ENCODE measurements at places on chromosomes 2 and 18.

GRCh38 chr2:235864733-235865515, 303.3 kb downstream of the GBX2 start:
- DNase-seq: peak; percentile 15

- DNase-seq: no peak
Measured at GRCh38 chr2:223283771-223284170, 231.8 kb downstream of the KCNE4 start.

- no peak for DNase-seq
Measured at GRCh38 chr2:168454737-168455644, 1.1 kb upstream of the CERS6 start.

GRCh38 chr2:166090346-166090745, 37.5 kb downstream of the SCN1A start:
- no peak for DNase-seq

GRCh38 chr2:238801791-238802190, 46.1 kb upstream of the TWIST2 start:
- DNase-seq: no peak

- no peak for DNase-seq
Measured at GRCh38 chr18:44979748-44980147, 299.1 kb downstream of the SETBP1 start.

DNA sequence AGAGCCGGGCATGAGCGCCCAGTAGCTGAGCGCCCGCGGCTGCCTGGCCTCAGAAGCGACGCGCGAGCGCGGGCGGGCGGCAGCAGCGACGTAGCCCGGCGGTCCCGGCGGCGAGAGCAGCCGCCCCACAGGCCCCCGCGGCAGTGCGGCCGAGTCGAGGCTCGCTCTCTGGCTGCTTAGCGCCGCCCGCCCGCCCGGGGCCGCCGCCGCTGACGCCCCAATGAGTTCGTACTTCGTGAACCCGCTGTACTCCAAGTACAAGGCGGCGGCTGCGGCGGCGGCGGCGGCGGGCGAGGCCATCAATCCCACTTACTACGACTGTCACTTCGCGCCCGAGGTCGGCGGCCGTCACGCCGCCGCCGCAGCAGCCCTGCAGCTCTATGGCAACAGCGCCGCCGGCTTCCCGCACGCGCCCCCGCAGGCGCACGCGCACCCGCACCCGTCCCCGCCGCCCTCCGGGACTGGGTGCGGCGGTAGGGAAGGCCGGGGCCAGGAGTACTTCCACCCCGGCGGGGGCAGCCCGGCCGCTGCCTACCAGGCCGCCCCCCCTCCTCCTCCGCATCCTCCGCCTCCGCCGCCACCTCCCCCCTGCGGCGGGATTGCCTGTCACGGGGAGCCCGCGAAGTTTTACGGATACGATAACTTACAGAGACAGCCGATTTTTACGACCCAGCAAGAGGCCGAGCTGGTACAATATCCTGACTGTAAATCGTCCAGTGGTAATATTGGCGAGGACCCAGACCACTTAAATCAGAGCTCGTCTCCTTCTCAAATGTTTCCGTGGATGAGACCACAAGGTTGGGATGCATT, 847 bp downstream of the HOXD8 start:
- DNase-seq: peak; percentile 86

- peak; percentile 20 for DNase-seq
Measured at GRCh38 chr2:242098445-242099128, 229.1 kb downstream of the RTP5 start.

DNA sequence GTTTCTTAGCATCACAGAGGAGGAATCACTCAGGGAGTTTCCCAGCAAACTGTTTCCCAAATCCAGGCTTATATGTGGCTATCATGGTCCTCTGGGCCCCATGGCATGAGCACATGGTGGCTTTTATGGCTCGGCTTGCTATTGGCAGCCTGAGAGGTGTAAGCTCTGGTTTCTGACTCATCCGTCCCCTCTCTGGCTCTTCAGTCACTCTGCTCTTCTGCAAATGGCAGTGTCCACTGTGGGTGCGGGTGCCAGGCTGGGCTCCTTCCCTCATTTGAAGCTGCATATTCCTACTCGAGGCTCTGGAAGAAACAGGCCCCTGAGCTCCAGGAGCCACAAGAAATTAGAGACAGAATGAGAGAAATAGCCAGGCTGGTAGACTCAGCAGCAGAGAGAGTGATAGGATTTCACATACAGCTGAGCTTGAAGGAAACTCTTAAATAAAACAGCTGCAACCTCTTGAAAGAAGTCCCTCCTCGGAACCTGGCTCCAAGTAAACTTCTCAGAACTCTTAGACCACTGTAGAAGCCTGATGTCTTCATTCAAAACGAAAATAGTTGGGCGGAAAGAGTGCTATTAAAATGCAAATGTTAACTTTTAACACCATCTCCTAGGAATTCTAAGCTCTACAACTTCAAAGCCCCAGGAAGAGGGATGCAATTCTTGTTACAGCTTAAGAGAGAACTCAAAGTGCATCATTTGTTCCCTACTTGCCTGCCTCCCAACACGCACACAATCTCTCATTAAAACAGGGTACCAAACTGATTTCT, 212.6 kb upstream of the SP5 start:
- DNase-seq: no peak

Data from lung microvascular endothelial cell (primary cell).